WTC11 (cell line): ENCODE measurements at places on chromosomes 1 and 21.
A peak's percentile ranks its signal among the peaks of the same experiment; 100 is the strongest.

DNA sequence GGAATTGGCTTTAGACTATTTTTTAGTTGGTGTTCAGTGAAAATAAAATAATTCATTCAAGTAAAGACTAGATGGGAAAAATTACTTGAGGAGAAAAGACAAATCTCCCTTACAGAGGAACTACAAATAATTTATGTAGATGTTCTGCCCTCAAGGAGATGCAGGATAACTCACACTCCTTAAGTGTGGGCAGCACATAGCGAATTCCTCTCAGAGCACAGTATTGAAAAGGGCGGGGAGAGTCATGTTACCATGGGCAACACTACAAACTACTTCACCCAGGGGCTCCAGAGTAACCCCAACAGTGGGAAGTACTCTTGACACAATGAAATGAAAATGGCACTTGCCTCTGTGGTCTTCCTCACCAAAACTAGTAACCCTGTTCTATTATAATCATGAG, 20.6 kb upstream of the LAMC2 start:
- peaks cover 16% of the 10 kb centered on the region for H3K4me1 ChIP-seq
- no peaks in the 10 kb centered on the region for H3K36me3 ChIP-seq
- H3K27ac ChIP-seq = no peak overlapping the region

GRCh38 chr1:56527548-56528302, 51.6 kb downstream of the PLPP3 start:
- peak overlapping the region; percentile 46 for H3K4me3 ChIP-seq
- H3K27ac ChIP-seq = peak overlapping the region; percentile 91
- DNase-seq = no peak
- no peaks in the 10 kb centered on the region for H3K27me3 ChIP-seq
- peaks cover 49% of the 10 kb centered on the region for H3K4me1 ChIP-seq
- peaks cover 28% of the 10 kb centered on the region for H3K36me3 ChIP-seq

DNA sequence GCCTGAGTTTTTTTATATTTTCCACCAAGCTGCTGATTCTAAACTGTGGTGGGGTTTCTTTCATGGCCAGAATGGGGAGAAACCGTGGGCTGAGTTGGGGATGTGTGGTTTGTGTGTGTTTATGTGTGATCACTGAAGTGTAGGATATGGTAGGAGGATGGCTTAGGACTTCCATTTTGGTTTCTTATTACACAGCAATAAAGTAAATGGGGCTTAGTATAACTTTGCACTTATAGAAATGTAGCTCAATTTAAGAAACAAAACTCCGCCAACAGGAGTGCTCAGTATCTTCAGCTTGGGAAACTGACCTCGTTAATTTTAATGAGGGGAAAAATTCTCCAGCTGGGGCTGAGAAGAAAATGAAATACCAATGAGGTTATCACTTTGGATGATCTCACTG, 77.8 kb downstream of the PBX1 start:
- peak overlapping the region; percentile 6; the same call in 1 of the 2 replicates for H3K27ac ChIP-seq
- H3K4me3 ChIP-seq = no peak overlapping the region
- H3K4me1 ChIP-seq = peaks cover 74% of the 10 kb centered on the region
- no peaks in the 10 kb centered on the region for H3K27me3 ChIP-seq

GRCh38 chr21:45418301-45419071, 13.5 kb downstream of the COL18A1 start:
- peak; percentile 9 for DNase-seq
- H3K4me3 ChIP-seq = no peak overlapping the region
- H3K27ac ChIP-seq = peak overlapping the region; percentile 87
- no peaks in the 10 kb centered on the region for H3K36me3 ChIP-seq
- H3K27me3 ChIP-seq = no peaks in the 10 kb centered on the region
- peaks cover 47% of the 10 kb centered on the region for H3K4me1 ChIP-seq

DNA sequence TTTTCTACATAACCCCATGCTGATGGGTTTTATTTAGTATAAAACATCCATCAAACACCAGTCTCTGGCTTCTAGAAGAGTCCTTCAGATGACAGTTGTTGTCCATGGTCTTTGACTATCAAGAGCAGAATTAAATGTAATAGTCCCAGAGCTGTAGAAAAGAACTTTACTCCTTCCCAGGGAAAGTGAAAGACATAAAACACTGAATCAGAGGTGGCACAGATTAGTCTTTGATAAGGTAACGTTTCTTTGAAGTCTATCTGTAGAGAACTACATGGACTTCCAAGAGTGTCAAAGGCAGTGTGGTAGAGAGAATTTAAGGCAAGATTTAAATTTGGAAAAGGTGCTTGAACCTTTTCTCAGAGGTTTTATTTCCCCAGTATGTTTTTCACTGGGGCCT, 21.9 kb downstream of the SYNC start:
- peaks cover 81% of the 10 kb centered on the region for H3K36me3 ChIP-seq
- DNase-seq = no peak
- H3K4me3 ChIP-seq = no peak overlapping the region
- H3K27me3 ChIP-seq = no peaks in the 10 kb centered on the region
- no peak overlapping the region for H3K27ac ChIP-seq
- H3K4me1 ChIP-seq = no peaks in the 10 kb centered on the region

DNA sequence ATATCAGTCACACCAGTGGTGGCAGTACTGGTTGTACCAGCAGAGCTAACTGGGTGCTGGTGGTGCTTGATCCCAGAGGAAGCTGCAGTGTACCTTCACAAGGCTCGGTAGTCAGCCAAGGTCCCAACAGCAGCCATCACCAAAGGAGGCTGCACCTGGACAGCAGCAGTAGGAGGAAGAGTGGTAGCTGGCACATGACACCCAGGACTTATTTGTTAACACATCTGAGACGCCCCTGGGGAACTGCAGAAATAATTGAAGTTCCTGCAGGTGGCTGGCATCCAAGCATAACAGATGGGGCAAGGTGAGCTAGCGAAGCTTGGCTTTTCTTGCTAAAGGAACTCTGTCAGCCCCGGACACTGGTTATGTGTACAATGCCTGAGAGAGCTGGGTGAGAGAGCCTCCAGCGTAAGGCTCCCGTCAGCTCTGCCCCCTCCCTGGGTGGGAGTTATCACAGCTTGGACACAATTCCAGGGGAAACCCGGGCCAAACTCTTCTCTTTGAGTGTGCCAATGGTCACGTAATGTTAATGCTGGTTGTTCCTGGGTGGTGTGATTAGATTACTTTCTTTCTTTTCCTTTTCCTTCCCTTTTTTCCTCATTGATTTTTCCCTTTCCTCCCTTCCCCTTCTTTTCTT, 29.1 kb upstream of the PARP1 start:
- H3K27me3 ChIP-seq = 0 out of 2 replicates have a peak, but pooled peaks cover 4% of the 10 kb centered on the region
- H3K27ac ChIP-seq = no peak overlapping the region
- DNase-seq = no peak
- peaks cover 3% of the 10 kb centered on the region for H3K36me3 ChIP-seq

DNA sequence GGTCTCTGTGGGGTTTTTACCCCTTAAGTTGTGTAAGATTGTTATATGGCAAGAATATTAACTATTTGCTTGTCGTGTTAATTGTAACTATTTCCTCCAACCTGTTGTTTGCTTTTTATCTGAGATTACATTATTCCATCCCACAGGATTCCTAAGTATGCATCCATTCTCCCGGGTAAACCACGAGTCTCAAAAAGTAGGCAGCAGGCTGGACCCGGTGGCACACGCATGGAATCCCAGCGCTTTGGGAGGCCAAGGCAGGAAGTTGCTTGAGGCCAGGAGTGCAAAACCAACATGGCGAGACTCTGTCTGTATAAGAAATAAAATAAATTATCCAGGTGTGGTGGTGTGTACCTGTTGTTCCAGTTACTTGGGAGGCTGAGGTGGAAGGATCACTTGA, 12.6 kb upstream of the RSPO1 start:
- H3K4me3 ChIP-seq = no peak overlapping the region
- no peaks in the 10 kb centered on the region for H3K4me1 ChIP-seq
- DNase-seq = no peak
- no peak overlapping the region for H3K27ac ChIP-seq
- H3K36me3 ChIP-seq = no peaks in the 10 kb centered on the region

DNA sequence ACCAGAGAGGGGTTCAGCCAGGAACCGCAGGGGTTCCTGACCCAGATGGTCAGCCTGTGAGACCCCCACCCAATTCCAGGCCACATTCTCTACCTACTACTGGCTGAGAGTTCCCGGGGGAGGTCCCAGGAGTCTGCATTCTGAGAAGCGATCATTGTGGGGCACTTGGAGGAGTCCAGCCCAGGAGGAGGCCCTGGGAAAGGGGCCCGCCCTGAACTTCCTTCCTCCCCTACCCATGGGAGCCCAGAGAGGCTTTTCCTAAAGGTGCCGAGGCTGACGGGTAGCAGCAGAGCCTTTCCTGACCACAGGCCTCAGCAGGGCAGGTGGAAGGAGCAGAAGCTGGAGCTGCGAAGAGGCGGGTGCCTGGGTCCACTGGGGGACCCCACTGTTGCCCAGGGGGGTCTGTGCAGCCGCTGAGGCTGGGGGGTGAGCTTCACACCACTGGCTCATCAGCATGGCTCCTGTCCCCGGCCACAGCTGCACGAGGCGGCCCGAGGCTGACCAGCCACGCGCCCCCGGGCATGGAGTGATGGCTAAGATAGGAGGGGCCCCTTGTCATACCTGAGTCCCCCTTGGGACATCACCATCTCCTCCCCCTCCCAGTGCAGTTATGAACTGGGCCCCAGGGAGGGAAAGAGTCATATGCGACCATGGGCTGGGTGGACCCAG, 127.7 kb downstream of the PRDM16 start:
- H3K4me1 ChIP-seq = no peaks in the 10 kb centered on the region
- H3K36me3 ChIP-seq = no peaks in the 10 kb centered on the region
- no peak overlapping the region for H3K4me3 ChIP-seq
- H3K27ac ChIP-seq = no peak overlapping the region
- DNase-seq = no peak

- H3K4me3 ChIP-seq = no peak overlapping the region
- peaks cover 4% of the 10 kb centered on the region for H3K4me1 ChIP-seq
- DNase-seq = no peak
- no peaks in the 10 kb centered on the region; the same call in 1 of the 2 replicates for H3K27me3 ChIP-seq
- H3K27ac ChIP-seq = no peak overlapping the region
Measured at GRCh38 chr1:86687595-86687994, 16.8 kb upstream of the SH3GLB1 start.

GRCh38 chr1:8580566-8580965, 236.9 kb downstream of the RERE start:
- no peak for DNase-seq
- H3K36me3 ChIP-seq = peaks cover 5% of the 10 kb centered on the region; the same call in 1 of the 2 replicates

DNA sequence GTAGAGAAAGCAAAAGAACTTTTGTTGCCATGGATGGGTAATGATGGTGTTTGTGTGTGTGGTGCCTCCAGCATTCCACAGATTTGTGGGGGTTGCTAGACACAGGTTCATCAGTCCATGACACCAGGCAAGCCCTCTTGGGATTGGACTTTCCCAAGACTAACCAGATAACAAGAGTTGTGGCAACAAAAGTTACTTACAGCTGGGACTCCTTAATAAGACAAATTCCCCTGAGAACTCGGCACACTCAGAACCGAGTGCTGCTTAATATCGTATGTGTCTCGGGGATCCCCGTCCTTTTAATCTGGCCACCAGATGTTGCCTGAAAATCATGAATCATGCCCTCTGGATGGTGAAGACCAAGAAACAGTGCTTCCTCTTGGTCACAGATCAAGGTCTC, 193.3 kb downstream of the AJAP1 start:
- peaks cover 11% of the 10 kb centered on the region; the same call in 1 of the 2 replicates for H3K27me3 ChIP-seq
- no peak overlapping the region for H3K27ac ChIP-seq
- DNase-seq = no peak
- H3K36me3 ChIP-seq = peaks cover 65% of the 10 kb centered on the region

DNA sequence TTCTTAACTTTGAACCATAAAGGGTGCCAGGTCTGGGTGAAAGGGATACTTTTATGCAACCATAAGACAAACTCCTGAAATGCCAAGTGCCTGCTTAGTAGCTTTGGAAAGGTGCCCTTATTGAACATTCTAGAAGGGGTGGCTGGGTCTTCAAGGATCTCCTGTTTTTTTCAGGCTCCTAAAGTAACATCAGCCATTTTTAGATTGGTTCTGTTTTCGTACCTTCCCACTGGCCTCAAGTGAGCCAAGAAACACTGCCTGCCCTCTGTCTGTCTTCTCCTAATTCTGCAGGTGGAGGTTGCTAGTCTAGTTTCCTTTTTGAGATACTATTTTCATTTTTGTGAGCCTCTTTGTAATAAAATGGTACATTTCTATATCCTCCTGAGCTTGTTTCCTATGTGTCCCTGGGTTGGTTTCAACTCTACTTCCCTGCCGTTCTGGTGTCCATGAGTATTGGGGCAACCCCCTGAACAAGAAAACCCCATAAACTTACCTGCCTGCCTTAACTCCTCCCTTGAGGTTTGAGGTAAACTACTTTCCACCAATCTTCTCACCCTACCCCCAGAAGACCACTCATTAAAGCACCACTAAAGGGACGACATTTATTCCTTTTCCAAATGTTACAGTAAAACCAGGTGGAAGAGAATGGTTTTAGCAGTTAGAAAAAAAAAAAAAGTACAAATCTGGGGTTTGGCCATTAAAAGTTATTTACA, 2.6 kb downstream of the MARCKSL1 start:
- peaks cover 48% of the 10 kb centered on the region for H3K36me3 ChIP-seq
- no peak for DNase-seq
- H3K27me3 ChIP-seq = peaks cover 8% of the 10 kb centered on the region
- H3K4me1 ChIP-seq = peaks cover 42% of the 10 kb centered on the region

- H3K36me3 ChIP-seq = no peaks in the 10 kb centered on the region
- H3K4me1 ChIP-seq = no peaks in the 10 kb centered on the region
- DNase-seq = no peak
- no peak overlapping the region for H3K27ac ChIP-seq
Measured at GRCh38 chr21:45093035-45093532, 18.7 kb downstream of the ADARB1 start.

GRCh38 chr1:156270314-156270713, 12.3 kb downstream of the SMG5 start:
- H3K27me3 ChIP-seq = no peaks in the 10 kb centered on the region
- H3K27ac ChIP-seq = no peak overlapping the region
- no peaks in the 10 kb centered on the region for H3K4me1 ChIP-seq
- DNase-seq = no peak
- no peak overlapping the region for H3K4me3 ChIP-seq
